Omental fat pad (tissue), 4 donors: ENCODE measurements at places on chromosomes 1 and 21. TPM values are rescaled to one million over a fixed set of nuclear protein-coding genes. Genes with fewer than 3 reads are reported as not detected.

- no peak for DNase-seq
These were observed 87.4 kb downstream of the ADGRL4 start for GRCh38 chr1:78919150-78919549.

DNA sequence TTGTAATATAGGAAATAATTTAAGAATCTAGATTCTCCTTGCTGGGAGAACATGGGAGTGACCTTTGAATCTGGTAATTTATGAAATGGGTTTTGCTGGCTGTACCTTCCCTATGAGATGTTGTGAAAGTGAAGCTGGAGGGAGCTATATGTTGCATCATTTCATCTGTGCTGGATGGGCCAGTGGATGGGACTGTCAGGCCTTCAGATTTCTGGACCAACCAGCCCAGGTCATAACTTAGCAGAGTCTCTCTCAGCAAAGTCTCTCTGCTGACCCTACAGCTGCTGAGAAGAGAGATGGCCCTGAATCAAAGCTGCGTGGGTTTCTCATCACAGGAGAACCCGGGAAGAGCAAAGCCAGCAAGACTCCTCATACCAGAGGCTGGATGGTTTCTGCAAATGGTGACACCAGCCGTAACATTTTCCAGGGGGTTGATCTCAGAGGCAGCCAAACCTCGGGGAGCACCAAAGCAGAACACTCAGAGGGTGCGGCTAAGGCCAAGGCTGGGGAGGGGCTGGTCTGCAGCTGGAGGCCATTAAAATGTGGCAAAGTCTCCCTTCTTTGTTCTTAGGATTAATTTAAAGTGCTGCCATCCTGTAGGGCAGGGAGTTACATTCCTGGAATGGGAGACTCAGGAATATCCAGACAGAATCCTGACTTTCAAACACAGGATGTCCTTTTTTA lies 18.2 kb upstream of the PTGFRN start:
- DNase-seq, result no peak

GRCh38 chr1:97758541-97759057 lies 162.2 kb downstream of the DPYD start:
- DNase-seq, result no peak

- DNase-seq, result no peak
These were observed 143.3 kb downstream of the RPS6KC1 start for GRCh38 chr1:213194383-213194782.

DNA sequence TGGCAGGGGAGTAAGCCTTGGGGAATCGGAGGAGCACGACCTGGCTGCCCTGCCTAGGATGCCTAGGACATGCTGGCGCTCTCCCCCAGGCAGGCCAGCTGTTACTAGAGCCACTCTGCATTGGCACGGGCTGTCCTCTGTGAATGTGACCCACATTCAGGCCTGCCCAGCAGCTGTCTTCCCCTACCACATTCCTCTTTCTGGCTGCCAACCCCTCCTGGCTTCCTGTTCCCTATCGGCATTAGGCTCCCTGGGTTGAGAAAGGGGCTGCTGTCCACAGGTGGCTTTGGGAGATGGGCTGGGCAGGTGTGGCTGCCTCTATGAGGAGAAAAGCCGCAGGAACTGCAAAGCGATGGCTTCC lies 2.3 kb upstream of the NFASC start:
- DNase-seq, result no peak

C1orf167 gene
- not detected for total RNA-seq

DNA sequence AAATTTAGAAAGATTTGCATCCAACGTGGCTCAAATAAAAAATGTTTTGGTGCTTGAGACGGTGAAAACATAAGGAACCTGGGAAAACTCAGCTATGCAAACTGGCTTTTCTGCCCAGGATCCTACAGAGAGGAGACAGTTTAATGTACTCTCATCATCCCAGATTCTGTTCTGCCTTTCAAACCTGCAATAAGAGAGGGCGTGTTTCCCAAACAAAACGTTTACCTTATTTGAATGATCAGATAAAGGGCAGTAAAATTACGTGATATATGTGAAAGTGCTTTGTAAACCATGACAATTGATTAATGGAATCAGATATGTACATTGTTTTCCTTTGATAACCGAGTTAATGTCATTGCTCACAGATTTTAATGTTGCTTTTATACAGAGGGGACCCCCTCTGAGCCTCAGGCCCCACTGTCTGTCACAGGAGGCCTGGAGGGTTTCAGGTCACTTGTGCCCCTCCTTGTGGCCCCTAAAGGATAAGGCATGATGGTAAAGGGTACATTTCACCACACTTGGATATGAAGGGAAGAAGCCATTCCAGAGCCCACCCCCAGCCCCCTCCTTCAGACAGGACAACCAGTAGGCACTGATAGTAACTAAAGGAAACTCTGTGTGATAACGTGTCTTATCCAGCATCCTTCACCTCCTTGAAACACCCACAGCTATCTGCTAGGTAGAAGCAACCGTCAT lies 157.6 kb downstream of the EDEM3 start:
- no peak for DNase-seq

C1orf53 gene
- total RNA-seq, result 2.6 TPM

SEMA4A gene
- total RNA-seq, result 4.1 TPM

- no peak for DNase-seq
These were observed 45.2 kb downstream of the ASTN1 start for GRCh38 chr1:177119311-177119710.
